ENCODE measurements at places on chromosomes 3 and 15.

DNA sequence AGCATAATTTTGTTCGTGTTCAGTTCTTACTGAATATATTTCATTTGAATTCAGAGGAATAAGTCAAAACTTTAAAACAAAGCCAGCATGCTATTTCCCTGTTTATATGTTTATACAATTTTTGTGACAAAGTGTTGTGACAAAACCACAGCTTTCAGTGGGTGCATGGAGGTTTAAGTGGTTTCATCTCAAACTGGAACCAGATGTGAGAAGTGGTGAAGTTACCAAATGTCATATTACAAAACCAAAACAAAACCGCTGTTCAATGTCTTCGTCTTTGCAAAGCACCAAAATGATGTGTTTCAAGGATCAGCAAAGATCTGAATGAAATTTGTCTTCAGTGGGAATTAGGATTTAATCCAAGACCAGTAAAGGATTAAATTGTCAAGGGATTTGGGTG is 59.3 kb upstream of the OSTN start:
- DNase-seq, result no peak

- DNase-seq, result no peak
Measured at GRCh38 chr15:66006986-66007385, 137.7 kb downstream of the RAB11A start.

- DNase-seq, result no peak
Measured at GRCh38 chr3:133899311-133899710, 3.6 kb upstream of the RAB6B start.

- DNase-seq, result no peak
Measured at GRCh38 chr3:195764961-195765706, 44.4 kb downstream of the MUC20 start.

DNA sequence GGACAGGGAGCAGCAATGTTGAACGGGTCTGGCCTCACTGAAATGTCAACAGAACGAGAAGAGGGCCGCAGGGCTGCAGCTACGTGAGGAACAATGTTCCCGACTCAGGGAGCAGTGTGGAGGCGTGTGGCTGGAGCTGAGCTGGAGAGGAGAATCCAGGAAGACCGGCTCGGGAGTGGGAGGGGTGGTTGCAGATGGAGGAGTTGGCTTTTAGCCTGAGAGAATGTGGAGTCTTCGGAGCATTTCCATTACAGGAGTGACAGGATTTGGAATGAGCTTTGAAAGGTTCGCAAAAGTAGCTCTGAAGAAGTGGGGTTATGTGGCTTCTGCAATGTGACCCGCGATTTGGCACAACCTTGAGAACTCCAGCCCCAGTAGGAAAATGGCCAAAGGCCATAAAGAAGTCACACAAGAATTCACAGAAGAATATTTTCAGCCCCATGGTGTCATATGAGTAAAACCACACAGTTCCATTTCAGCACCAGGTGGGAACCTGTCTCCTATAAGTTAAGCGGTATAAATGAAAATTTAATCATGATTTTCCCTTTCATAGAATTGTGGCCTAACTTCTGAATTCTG is 78.8 kb upstream of the NSMCE3 start:
- DNase-seq, result no peak

GRCh38 chr3:188452158-188452772 is 298.3 kb downstream of the LPP start:
- DNase-seq, result no peak

- no peak for DNase-seq
Measured at GRCh38 chr3:69749461-69749860, 10.2 kb downstream of the MITF start.

DNA sequence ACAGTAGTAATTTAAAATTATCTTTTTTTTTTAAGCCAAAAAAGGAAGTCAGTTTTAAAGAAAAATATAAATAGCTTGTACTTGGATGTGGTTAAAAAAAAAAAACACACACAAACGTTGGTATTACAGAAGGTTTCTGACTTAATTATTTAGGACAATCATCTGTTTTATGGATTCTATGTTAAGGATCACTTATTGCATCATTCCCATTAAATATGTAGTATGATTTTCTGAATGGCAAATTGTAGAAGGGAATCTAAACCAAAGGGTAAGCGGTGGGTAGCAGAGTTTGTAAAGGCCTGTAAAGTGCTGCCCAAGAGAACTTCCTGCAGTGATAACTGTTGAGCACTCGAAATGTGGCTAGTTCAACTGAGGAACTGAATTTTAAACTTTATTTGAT is 8.0 kb downstream of the SENP2 start:
- DNase-seq, result no peak

DNA sequence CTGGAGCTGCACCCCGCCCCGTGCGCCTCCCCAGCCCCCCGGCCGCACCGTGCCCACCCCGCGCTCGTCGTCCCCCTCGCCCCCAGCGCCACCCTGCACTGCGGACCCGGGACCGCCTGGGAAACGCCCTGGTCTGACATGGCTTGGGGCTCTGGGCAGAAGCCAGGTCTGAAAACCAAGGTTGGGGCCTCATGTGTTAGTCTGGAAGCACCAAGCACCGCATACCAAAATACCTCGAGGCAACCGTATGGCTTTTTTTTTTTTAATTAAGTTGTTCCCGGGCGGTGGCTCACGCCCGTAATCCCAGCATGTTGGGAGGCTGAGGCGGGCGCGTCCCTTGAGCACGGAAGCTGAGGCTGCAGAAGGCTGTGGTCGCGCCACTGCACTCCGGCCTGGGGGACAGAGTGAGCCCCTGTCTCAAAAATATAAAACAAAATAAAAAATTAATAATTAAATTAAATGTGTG is 91.5 kb upstream of the CHD2 start:
- no peak for DNase-seq
